IMR-90 (cell line): ENCODE measurements at places on chromosomes 7 and 10.

DNA sequence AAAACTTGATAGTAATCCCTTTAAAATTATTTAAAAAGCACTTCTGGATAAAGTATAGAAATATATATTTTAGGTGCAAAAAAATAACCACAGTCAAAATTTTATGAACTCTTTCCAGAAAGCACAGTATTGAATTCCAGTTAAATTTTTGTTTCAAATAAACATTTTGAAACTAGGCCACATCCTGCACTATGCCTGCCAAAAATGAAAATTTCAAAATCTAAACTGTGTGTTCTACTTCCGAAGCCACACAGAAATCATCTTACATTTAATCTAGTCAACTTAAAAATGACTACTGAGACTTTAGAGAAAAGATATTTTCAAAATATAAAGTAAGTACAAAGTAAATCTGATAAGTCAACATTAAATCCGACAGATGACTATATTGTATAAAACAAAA, 50.0 kb downstream of the MAGI2 start:
- peak; percentile 51 for DNase-seq

- peak; percentile 76 for DNase-seq
Measured at GRCh38 chr7:135811506-135811905, 62.9 kb upstream of the FAM180A start.

GRCh38 chr7:138254444-138254843, 178.2 kb downstream of the AKR1D1 start:
- no peak for DNase-seq

GRCh38 chr10:22631646-22632278, 82.6 kb downstream of the PIP4K2A start:
- DNase-seq: peak; percentile 50

DNA sequence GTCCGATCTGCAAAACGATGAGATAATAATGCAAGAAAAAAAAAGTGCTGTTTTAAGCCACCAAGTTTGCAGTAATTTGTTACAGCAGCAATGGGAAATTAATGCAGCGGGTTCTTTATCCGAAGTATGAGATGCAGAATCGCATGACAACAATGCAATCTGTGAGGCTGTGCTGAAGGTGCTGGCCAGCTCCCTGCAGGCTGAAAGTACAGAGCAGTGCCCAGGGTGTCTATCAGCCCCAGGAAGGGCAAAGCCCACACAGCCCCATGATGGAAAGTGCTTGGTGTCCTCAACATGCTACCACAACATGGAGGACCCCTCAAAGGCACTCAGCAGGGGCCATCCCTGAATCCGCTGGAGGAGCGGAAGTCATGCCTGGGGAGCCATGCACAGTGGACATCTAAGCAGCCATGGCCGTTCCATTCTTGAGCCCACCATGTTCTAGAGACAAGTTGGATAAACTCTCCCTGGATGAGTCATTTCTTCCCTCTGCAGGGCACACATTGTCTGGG, 199.5 kb upstream of the PFKP start:
- DNase-seq: no peak

- DNase-seq: peak; percentile 95
Measured at GRCh38 chr7:105198223-105198622, 184.2 kb downstream of the KMT2E start.

DNA sequence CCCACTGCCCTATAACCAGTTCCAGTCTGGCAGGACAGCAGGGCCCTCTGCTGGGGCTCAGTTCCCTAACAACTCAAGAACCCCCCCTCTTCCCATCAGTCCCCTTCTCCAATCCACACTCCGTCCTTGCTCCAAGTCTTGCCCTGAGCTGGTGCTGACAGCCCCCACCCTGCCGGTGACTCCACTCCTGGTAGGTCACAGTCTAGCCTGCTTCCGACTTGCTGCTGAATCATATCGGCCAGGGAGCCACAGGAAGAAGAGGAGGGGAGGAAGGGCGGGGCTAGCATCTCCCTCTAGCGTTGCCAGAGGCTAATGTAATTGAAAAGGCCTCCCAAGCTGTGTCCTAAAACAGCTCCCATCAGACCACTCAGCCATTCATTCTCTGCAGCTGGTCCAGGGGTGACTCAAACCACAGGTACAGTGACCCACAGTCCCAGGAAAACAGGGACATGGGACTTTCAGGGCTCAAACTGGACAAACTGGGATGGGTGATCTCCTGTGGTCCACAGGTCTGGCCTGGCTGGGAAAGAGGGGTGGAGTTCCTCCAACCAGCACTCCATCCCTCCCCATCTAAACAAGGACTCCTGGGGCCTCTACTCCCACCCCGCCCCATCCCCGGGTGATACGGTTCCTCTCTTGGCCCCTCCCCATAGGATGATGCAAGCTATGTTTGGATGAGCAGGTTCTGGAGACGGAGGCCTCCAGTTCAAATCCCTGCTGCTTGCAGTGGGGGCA, 158.8 kb downstream of the SH3PXD2A start:
- DNase-seq: peak; percentile 92

GRCh38 chr10:4333459-4333894, 492.5 kb upstream of the AKR1E2 start:
- no peak for DNase-seq

DNA sequence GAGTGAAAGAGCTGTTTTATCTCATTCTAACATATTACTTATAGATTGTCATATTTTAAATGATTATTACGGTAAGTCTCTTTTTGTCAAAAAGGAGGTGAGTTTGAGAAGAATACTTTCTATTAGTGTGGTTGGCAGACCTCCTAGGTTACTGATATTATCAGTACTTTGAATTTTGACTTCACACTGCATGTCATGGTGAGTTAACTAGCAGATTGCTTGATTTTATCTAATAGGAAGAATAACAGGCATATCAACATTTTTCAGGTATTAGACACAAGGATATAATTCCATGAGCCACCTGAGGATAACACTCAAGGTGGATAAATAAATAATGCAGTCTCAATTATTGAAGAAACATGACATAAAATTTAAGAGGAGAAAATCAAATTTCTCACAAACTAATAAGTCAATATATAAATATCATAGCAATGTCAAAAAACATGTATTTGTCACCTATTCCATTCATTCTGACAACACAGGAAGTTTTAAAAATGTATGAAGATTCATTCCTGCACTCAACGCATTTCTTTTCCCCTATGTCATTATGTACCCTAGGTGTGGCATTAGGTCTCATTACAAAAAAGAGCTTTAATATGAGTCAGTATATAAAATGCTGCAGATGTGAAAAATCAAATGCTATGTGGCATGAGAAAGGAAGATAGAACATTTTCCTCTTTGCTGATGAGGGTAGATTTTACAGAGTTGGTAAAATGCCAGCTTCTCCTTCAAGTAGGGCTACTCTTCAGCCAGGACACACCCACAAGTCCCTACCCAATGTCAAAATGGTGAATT, 1621.6 kb downstream of the REEP3 start:
- no peak for DNase-seq

DNA sequence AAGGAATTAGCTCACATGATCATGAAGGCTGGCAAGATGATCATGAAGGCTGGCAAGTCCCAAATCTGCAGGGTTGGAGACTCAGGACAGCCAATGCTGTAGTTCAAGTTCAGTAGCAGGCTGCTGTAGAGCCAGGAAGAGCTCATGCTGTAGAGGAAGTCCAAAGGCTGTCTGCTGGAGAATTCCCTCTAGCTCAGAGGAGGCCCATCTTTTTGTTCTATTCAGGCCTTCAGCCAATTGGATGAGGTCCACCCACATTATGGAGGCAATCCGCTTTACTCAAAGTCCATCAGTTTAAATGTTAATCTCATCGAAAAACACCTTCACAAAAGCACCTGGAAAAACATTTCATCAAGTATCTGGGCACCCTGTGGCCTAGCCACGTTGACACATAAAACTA, 24.8 kb upstream of the FAM171A1 start:
- no peak for DNase-seq

DNA sequence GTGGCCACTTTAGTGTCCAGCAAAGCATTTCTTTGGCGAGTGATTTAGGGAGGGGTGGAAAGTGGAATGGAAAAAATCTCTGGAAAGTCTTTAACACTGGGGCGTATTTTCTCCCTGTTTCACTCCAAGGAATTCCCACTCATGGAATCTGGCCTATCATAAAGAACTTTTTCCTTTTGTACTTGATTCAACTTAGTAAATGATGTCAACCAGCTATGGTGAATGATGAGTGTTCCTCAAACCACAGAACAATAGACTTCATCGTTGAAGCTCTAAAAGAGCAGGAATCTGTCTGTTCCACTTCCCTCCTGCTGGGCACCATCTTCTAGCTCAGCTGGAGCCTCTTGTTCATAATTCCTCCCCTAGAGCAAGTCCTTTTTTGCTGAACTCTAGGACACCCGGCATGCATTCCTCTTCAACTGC, 66.5 kb downstream of the EPDR1 start:
- no peak for DNase-seq

- DNase-seq: no peak
Measured at GRCh38 chr7:108102671-108103312, 27.4 kb downstream of the LAMB4 start.

- no peak for DNase-seq
Measured at GRCh38 chr7:92729751-92730150, 106.6 kb downstream of the CDK6 start.

DNA sequence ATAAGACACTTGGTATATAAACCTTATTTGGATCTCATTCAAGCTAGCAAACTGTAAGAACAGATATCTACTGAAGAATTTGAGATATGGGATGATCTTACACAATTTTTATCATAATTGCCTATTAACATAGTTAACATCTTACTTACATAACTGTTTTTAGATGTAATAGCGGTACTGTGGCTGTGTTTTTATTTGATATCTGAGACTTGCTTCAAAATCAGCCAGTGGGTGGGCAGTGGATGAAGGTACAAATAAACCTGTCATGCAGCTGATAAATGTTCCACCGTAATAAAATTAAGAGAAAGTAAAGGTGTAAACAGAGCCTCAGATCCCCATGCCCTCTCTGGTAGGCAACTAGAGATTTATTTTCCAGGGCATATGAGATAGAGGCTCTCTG, 28.4 kb upstream of the PTPRN2 start:
- no peak for DNase-seq

- peak; percentile 93 for DNase-seq
Measured at GRCh38 chr10:5595994-5596471, 70.4 kb downstream of the ASB13 start.

- DNase-seq: no peak
Measured at GRCh38 chr10:11240641-11241040, 223.0 kb downstream of the CELF2 start.

GRCh38 chr7:137343281-137343841, at the start of gene PTN:
Gene PTN, minus strand, starts transcription at chr7:137343733. Its CDS starts 88,760 bp downstream, at chr7:137254973.
- peak; percentile 79 for DNase-seq

DNA sequence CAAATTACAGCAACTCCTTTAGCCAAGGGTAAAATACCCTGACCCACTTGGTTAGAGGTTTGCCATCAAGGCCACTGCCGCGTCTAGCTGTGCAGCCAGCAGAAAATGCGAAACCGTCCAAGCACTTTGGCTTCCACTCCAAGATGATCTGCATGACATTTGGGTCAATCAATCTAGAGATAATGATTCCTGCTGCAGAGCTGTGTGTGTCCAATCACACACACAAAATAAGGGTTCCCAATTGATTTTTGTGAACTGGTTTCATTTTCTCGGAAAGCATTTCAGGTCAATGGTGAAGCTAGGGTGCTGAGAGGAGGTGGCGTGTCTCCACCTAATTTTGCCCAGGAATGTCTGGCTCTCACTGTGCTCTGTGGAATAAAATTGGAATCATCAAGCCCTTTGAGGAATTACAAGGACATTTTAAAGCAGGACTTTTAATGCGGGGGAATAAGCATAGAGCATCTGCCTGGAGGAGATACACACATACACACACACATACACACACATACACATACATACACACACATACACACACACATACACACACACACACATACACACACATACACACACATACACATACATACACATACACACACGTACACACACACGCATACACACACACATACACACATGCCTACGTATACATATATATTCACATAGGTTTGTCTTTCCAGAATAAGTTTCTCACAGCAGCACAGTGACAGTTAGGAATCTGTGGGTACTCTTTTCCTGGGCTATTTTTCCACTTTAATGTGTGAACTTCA, 59.5 kb downstream of the ACADSB start:
- DNase-seq: no peak

GRCh38 chr10:106582291-106582690, 582.2 kb downstream of the SORCS1 start:
- DNase-seq: peak; percentile 34

GRCh38 chr10:5404208-5405041, at the start of gene TUBAL3:
Gene TUBAL3, minus strand, starts transcription at chr10:5404828. Its CDS starts 36 bp downstream, at chr10:5404792.
- DNase-seq: no peak

DNA sequence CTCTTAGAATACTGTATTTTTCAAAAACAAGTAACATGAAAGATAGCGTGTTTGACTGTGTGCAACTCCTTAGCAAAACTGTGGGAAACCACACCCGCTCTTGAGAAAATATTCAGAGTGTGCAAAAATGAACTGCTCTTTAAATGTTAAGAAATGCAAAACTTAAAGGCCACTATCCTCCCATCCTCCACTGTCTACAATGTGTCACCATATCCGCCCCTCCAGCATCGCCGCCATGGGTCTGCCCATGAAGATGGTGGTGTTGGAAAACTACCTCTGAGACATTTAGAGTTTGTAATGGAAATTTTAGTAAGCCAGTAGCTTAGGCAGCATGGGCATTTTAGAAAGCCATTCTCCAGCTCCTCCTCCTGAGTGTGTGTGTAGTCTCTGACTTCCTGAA, 20.1 kb upstream of the NMT2 start:
- no peak for DNase-seq

DNA sequence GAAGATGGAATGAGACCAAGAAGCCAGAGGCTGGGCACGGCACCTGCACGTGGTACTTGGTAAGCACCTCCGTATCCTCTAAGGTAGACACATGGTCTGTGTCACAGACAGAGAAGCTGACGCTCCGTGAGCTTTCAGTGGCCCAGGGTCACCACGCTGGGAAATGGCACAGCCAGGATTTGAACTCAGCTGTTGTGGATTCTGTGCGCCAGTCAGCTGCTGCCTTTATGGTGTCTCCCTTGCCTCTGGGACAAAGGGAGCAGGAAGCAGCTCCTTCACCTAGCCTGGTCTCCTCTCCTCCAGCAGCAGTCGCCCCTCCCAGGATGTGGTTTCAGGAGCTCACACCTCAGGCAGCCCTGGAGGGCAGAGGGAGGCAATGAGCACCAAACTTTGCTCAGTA, 110.8 kb downstream of the ARHGAP22 start:
- no peak for DNase-seq
